ENCODE measurements at places on chromosomes 5 and 9.
A peak's percentile ranks its signal among the peaks of the same experiment; 100 is the strongest.

DNA sequence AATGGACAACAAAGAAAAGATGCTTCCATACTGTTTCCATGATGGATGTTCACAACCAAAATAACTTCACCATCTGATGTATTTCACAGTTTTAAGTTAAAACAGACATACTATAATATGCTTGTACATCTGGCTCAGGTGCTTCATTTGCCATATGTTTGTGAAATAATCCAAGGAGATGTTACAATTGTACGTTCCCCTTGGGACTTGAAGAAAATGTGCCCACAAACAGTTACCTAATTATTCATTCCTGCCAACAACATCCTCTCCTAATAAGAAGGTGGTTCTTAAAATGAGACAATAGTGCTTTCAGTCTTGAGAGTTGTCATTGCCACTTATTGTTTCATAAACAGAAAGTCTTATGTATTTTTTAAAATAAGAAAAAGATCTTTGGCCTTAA is 33.1 kb upstream of the SMARCA2 start:
- DNase-seq: no peak

GRCh38 chr9:129270205-129270604 is 92.1 kb upstream of the IER5L start:
- no peak for DNase-seq

DNA sequence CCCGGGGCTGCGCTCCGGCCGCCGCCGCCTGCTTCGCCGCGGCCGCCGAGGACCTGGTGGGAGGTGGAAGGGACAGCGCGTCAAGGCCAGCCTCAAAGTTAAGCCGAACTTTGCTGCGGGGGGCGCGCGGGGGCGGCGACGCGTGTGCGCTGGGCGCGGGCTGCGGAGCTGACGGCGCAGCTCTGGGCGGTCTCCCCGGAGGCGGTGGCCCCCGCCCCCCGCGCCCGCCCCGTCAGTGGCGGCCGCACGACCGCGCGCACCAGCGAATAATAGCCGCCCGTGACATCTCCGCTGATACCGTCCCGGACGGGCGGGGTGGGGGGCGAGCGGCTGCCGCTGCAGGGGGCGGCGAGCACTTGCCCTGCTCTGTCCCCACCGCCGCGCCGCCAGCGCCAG is 579 bp upstream of the FAM78A start:
- peak; percentile 45 for DNase-seq

DNA sequence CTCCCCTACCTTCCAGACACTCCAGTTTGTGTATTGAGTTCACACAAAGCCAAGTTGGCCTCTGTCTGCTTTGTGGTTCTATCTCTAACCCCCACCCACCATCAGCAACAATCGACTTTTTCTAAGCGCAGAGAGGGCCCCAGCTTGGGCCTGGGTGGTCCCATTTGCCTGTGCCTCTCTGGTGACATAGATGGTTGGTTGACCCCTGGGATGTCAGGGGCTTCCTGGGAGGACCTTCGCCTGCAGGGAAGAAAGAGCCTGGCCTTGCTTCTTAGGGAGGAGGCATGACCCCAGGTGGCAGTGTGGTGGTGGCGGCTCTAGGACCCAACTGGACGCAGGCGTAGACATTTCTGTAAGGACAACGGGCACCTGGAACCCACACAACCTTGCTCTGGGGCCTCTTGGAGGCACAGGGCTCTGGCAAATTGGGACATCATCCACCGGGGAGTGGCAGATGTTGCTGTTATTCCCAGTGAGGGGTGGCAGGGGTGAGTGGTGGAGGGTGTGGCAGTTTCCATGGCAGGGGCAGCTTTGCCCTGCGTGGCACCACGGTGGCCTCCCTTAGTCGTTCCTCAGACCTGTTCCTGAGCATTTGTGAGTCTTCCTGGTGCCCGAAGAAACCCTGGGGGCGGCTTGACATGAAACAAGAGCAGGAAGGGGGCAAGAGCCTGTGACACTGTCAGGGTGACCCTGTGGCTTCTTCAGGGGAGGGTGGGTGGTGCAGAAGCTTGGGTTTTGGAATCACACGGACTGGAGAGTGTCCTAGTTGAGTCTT is 171.0 kb upstream of the IER5L start:
- no peak for DNase-seq

GRCh38 chr5:37506722-37507121 is 127.6 kb downstream of the WDR70 start:
- DNase-seq: no peak

GRCh38 chr5:6812800-6813731 is 99.8 kb downstream of the TENT4A start:
- DNase-seq: no peak

GRCh38 chr5:132226516-132227234 is 978 bp downstream of the P4HA2 start:
- DNase-seq: no peak

GRCh38 chr5:168916266-168916665 is 337.1 kb upstream of the PANK3 start:
- DNase-seq: no peak

All from T-helper 17 cell (primary cell).